ENCODE measurements at places on chromosomes 7 and 10.

GRCh38 chr7:72476608-72477305 is 64.6 kb upstream of the CALN1 start:
- no peak for DNase-seq

- DNase-seq, result no peak
Observed at GRCh38 chr10:110363572-110364411, 59.1 kb upstream of the SMNDC1 start.

DNA sequence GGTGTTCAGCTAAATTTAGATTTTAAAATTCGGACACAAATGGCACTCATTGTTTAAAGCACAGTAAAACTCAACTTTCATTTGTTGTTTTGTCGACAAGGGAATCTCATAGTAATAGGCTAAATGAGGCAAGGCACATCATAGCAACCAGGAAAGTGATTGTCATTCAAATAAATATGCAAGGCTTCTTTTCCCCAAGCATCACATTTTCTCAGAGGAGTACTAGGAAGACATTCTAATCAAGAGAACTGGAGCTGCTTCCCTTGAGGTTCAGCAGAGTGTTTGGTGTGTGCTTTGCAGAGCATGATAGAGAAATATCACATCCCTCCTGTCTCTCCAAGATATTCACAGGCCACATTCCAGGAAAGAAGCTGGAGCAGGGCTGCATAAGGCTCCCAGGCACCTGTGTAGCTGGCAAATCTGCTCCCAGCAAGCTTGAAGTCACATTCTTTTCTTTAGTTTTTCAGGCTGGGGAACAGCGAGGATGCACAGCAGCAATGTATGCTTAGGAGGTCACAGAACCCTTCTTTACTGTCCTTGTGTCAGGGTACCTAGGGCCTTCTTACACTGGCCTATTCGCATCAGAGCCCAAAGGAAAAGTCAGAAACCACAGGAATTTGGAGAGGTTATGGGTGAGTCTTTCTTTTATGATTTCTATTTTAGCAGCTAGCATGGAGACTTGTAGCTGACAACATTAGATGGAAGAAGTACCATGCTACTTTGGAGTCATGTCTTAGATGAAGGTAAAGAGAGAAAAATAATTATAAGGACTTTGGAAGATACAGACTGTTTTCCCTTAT is 95.9 kb upstream of the HDAC9 start:
- no peak for DNase-seq

DNA sequence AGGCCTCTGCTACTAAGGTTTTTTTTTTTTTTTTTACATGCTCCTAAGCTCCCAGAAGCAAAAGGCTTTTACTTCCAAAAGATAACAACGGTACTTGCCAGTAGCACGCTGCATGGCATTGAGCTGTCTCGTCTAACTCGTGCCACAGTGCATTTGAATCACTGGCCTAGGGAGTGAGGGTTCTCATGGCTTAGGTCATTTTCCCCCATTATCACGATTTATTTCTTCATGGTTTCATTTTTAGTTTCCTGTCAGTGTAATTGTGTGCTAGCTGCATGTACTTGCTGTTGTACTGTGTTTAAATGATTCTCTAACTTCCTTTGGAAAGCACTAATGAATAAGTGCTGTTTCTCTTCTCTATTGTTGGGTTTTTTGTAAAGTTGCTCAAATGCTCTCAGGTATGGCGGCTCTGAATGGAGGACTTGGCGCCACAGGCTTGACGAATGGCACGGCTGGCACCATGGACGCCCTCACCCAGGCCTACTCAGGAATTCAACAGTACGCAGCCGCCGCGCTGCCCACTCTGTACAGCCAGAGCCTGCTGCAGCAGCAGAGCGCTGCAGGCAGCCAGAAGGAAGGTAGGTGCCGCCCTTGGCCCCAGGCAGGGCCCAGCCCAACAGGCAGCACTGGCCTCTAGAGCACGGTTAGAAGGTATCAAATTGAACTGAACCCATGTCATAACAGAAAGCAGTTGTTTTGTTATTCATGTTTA is 290.5 kb downstream of the USP6NL start:
- no peak for DNase-seq

GRCh38 chr10:102504179-102504975 is 605 bp downstream of the SUFU start:
- DNase-seq, result no peak

- DNase-seq, result no peak
Observed at GRCh38 chr10:109987452-109988211, 20.2 kb upstream of the ADD3 start.

DNA sequence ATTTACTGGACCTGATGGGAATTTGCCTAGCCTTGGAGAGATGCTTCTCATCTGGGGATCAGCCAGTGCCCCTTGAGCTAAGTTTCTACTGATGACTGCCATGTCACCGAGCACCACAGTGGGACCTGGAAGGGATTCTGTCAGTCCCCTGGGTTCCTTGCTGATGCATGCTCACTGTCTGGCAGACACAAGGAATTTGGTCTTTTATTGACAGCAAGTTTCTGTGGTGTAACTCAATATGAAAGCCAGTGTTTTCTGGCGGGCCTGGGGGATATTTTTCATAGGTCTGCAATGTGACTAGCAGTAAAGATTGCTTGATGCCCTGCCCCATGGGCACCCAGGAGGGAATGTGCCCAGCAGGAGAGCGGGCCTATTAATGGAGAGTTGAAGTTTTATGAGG is 30.7 kb downstream of the MAP3K8 start:
- DNase-seq, result no peak

GRCh38 chr7:130479716-130480400 is 12.0 kb upstream of the MEST start:
- DNase-seq, result no peak
